Stimulated activated naive CD8-positive, alpha-beta T cell treated with anti-CD3 and anti-CD28 coated beads, Interleukin-15, Interleukin-2, amounts not matched to agents 100 U/mL and 50 U/mL, for 24 hours (primary cell): ENCODE measurements at places on chromosomes 4 and X.

DNA sequence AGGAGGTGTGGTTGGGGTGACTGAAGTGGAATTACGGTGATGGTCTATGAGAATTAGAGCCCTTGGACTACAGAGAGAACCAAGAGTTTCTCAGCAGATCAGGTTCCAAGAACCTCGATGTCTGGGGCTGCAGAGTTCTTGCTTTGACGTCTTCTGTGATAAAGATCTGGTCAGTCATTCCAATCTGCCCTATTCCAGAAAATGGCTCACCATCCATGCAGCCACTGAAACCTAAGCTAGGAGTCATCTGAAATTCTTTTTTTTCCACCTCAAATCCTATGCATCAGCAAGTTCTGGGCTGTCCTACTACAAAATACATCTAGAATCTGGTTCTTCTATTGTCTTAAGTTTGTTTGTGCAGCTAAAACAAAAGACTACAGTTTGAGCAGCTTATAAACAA, 254.4 kb upstream of the PGRMC2 start:
- DNase-seq: no peak

- no peak for DNase-seq
These were observed 411.2 kb downstream of the DTHD1 start for GRCh38 chr4:36692586-36692985.

GRCh38 chrX:19127649-19128168, 5.4 kb upstream of the ADGRG2 start:
- DNase-seq: no peak

- DNase-seq: no peak
These were observed 1070.4 kb upstream of the ADGRL3 start for GRCh38 chr4:60129740-60130139.

DNA sequence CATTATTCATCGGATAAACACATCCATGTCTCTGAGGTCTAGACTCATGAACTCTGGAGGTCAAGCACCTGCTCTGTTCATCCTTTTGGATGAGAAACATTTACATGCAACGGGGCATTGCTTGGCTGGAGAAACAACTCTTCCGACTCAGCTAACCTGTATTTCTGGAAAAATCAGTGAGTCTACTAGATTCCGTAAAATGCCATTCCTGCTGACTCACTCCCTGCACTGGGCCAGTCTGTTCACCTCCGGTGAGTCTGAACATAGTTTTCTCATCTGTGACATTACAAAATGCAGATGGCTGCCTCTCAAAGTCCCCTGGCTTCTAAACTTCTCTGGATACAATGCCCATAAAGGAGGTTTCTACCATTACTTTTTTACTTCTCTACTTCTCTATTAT, 185.7 kb upstream of the HS3ST1 start:
- no peak for DNase-seq

GRCh38 chrX:155592331-155592730, 20.4 kb downstream of the TMLHE start:
- no peak for DNase-seq

DNA sequence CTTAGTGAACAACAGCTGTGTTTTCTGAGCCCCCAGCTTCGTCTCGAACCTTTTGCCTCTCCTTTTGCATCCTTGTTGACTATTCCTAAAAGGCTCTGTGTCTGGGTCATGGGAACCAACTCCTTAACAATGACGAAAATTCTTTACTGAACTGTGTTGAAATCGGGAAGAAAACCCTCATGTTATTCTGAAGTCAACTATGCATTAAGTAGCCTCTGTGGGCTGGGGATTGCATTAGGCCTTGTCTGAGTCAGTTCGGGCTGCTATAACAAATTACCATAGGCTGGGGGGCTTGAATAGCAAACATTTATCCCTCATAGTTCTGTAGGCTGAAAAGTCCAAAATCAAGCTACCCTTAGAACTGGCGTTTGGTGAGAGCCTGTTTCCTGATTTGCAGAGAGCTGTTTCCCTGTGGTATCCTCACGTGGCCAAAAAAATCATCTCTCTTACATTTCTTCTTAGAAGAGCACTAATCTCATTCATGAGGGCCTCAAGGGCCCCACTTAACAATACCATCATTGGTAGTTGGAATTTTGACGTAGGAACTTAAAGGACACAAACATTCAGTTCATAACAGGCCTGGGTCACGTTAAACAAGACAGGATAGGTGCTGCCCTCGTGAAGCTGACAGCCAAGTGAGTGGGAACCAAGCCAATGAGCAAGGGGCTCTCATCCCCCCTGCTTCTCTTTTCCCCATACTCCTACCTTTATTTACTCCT, 75.9 kb downstream of the CLNK start:
- DNase-seq: no peak

DNA sequence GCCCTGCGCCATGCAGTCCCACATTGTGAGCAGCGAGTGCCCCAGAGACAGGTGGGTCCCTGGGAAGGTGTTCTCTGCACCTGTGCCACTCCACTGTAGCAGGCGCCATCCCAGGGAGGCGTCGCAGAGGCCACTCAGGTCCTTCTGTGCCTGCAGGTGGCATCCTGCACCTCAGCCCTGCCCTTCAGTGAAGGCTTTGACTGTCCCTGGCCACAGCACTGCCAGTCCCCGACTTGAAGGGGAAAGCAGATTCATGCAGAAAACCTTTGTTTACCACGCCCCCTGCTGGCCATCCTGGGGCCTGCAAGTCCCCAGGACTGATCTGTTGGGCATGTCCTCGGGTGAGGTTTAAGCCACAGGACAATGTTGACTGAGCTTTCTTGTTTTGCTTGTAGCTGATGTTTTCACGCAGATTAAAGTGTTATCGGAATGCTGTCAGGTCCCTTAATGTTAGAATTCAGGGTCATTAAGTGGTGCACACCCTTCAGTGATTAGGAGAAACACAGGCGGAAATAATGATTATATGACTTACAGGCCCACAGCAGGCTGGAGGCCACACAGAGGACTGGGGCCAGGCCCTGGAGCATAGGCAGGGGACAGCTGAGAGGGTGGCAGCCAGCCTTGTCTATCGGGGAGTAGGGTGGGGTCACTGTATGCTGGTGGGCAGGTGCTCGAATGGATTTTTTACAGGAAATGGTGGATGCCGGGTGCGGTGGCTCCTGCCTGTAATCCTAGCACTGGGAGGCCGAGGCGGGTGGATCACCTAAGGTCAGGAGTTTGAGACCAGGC, 5.0 kb downstream of the TACC3 start:
- DNase-seq: peak; percentile 90

GRCh38 chr4:15771216-15772058, 6.7 kb upstream of the CD38 start:
- no peak for DNase-seq

DNA sequence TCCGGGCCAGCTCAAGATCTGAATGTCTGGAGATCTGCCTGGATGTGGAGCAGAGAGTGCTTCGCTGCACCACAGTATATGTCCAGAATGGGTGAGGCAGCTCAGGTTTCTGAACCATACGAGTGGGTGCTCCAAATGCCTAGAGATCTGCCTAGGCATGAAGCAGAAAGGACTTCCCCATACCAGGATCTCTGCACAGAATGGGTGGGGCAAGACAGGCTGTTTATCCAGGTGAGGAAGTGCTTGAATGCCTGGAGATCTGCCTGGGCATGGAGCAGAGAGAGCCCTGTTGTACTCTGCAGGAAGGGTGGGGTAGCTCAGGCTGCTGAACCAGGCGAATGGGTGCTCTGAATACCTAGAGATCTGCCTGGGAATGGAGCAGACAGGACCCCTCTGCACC, 45.4 kb upstream of the MAGEC2 start:
- no peak for DNase-seq

GRCh38 chr4:48546336-48546735, 56.3 kb downstream of the ZAR1 start:
- peak; percentile 12 for DNase-seq

- DNase-seq: no peak
These were observed 237.3 kb downstream of the TACR3 start for GRCh38 chr4:103482471-103482870.

DNA sequence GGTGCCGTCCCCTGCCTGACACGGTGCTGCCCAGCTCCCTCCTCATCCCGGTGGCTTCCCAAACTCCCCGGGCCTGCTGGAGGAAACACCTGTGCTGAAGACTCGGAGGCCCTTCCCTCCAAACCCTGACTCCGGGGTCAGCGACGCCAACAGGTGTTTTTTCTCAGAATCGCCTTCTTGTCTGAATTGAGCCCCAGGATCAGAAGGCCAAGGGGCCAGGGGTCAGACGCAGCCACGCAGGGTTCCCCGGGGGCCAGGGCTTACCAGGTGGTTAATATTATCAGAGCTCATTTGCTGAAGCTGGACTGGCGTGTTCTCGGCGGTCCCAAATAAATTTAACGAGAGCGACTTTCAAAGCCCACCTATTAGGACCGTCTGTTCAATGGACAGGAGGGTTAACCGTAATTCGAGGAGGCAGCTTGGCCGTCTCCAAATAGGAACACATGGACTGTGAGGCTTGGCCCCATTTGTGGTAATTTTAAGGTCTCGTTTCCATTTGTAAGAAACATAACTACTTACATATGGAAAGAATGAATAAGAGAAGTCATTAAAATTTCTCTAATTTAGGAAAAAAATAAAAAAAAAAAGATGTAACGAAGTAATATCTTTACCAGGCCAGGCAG, 239.3 kb downstream of the CRLF2 start:
- no peak for DNase-seq

- peak; percentile 84 for DNase-seq
These were observed 789 bp upstream of the DDX3X start for GRCh38 chrX:41333003-41333743.
